Omental fat pad (tissue), 4 donors: ENCODE measurements at places on chromosomes 11 and 22. TPM values are rescaled to one million over a fixed set of nuclear protein-coding genes. Genes with fewer than 3 reads are reported as not detected.

Gene DDI1
- not detected for total RNA-seq

Gene RPL3
- total RNA-seq: 2,117 TPM

Gene BAD
- 89.3 TPM for total RNA-seq

Gene TEX12
- 0.96 TPM for total RNA-seq

Gene FLRT1
- not detected for total RNA-seq

Gene TMEM191C
- total RNA-seq: 0.31 TPM

Gene TNNI2
- total RNA-seq: not detected

Gene GLYAT
- total RNA-seq: 4.2 TPM

Gene RAB36
- 5.7 TPM for total RNA-seq

- DNase-seq: no peak
Observed at GRCh38 chr11:107996006-107996776, 12.5 kb upstream of the CUL5 start.

DNA sequence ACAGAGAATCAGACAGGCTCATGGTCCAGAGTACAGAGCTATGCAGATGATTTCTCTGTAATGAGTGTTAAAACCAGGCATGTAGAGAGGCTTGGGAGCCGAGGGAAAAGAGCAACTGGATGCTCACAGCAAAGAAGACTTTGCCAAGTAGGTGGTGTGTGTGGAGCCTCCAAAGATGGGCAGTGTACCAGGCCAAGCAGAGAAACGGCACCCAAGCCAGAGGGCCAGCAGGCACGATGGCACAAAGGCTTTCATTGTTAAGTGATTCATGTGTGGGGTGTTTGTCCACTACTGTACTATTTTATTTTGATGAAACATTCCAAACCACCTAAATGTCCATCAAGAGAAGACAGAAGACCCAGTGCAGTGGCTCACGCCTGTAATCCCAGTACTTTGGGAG lies 11.1 kb downstream of the RANGAP1 start:
- DNase-seq: no peak

- no peak for DNase-seq
Observed at GRCh38 chr11:70031631-70032469, 46.3 kb upstream of the ANO1 start.

- no peak for DNase-seq
Observed at GRCh38 chr22:27131346-27131745, 474.0 kb downstream of the MIAT start.

- no peak for DNase-seq
Observed at GRCh38 chr11:70063555-70063954, 14.6 kb upstream of the ANO1 start.

DNA sequence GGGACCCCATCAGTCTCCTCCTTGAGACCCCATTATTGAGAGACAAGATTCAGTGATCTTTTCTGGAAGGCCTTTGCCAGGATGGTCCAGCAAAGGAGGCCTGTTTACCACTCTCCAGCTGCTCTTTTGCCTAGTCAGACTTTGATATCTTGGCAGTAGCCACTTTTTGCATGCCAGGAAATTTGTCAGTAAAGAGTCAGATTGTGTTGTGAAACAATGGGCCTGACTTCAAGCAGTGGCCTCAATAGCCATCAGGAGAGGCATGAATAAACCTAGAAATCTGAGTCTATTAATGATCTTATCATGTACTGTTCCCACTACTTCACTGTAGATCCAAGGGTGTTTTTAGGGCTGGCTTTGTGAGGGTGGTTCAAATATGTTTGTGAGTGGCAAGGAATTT lies 479.4 kb downstream of the JRKL start:
- no peak for DNase-seq

DNA sequence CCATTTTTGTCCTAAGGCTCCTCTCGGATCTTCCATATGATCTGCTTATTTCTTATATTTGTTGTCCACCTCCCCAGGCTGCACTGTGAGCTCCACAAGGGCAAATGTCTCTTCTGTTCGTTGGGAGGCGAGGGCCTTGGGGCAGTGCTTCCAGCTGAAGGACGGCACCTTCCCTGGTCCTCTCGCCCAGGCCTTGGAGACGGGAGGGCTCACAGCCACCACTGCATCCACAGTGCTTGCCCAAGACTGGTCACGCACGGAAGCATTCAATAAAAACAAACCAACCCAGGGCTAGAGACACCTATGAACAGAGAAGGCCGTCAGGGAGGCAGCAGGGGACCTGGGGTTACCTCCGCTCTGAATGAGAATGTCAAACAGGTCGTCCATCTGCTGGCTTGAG lies 46.2 kb downstream of the SGSM3 start:
- no peak for DNase-seq
